Inflammatory macrophage treated with lipopolysaccharide for 1 hour (primary cell): ENCODE measurements at places on chromosomes 6 and 20.

GRCh38 chr6:56851541-56852259 lies 103.2 kb upstream of the BEND6 start:
- DNase-seq, result peak; percentile 59

DNA sequence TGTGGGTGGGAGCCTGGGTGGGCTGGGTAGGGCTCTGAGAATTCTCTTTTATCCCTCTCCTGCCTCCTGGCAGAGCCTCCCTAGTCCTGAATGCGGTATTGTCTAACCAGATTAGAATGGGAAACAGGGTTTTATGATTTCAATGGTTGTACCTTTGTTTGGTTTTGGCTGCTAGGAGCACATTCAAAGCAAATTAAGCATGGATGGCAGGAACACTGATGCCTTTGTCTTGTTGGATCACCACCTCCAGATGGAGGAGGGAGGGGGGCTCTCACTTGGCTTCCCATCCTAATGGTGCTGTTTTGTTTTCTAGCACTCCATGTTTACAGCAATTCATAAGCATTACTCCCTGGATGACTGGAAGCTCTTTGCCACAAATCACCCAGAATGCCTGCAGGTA lies 11.6 kb downstream of the GMPR start:
- DNase-seq, result no peak

DNA sequence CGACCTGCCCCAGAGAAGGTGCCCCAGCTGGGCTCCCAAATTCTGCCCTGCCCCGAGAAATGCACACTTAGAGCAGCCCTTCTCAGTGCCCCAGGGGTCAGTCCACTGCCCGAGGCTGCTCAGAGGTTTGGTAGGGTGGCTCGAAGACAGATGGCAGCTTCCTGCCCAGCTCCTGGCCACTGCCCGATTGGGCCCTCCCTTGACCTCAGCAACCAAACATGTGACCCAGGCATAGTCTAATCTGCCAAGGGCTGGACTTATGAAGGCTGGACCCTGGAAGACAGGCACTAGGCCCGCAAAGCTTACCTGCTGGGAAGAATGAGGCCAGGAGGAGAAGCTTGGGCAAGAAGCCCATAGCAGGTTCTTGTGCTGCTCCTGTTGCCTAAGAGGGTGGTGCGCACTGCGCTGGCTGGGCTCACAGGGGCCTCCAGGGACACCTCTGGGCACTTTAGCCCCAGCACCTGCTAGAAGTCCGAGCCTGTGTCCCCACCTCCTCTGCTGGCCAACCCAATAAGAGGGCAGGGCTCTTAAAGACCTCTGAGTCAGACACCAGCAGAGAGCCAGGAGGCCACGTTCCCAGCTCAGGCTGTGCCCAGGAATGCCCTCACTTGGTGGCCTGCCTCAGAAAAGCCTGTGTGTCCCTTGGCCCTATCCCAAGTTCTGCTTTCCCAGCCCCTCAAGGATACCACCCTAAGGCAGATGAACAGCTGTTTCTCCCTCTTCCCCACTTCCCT lies 5.5 kb downstream of the SIGLEC1 start:
- no peak for DNase-seq

DNA sequence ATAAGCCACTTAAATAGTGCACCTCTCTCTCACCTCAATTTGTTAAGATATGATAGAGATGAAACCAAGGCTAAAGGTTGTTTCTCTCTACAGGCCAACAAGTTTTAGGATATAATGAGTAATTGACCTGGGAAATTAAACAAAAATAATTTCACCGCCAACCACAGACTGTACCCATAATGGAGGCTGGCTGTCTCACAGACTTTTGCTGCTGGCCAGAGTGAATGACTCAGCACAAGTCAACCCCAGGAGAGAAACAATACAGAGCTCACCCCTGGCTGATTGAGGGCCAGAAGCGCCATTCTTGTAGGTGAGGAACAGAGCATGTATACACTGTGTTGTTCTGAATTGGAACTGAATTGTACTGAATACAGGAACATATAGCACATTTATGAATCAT lies 99.9 kb downstream of the CAP2 start:
- no peak for DNase-seq

DNA sequence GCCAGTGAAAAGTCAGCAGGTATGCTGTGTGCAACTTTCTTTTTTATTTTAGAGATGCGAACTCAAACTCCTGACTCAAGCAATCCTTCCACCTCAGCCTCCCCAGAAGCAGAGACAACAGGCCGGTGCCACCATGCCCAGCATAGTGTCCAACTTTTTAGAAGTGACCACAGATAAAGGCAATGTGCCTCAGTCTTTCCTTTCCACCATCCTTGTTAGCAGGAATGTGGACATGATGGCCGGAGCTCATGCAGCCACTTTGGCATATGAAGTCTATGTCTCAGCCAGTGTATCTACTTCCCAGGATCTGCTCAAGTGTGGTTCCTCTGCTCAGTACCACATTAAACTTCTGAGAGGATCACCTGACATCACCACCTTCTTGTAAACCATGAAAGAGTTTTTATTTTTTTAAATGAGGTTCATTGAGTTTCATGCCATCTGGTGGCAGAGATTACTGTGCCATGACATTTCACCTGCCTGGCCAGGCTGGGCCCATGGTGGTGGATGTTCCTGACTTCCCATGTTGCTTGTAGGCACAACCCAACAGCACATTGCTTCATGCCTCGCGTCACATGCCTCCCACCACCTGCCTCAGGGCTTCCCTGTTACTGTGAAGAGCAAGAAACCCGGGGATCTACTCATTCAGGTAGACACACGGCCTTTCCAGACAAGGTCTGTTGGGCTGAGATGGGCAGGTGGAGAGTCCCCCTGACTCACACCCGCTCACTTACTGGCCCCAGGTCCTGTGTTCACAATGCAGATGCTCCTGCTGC lies 216.5 kb downstream of the LY86 start:
- DNase-seq, result no peak

- DNase-seq, result peak; percentile 35
Measured at GRCh38 chr6:144283646-144284477, 1.3 kb upstream of the UTRN start.

DNA sequence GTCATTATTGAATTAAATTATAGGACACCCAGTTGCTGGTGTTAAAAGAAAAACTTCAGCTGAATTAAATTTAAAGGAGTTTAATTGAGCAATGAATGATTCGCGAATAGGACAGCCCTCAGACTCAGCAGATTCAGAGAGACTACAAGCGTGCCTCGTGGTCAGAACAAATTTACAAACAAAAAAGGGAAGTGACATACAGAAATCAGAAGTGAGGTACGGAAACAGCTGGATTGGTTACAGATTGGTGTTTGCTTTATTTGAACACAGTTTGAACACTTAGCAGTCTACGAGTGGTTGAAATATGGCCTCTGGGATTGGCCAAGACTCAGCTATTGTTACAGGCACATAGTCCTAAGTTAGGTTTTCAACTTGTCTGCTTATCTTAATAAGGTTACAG lies 25.8 kb upstream of the TNFRSF21 start:
- DNase-seq, result peak; percentile 86

- DNase-seq, result no peak
Measured at GRCh38 chr20:23602241-23602640, 3.5 kb downstream of the CST9 start.

DNA sequence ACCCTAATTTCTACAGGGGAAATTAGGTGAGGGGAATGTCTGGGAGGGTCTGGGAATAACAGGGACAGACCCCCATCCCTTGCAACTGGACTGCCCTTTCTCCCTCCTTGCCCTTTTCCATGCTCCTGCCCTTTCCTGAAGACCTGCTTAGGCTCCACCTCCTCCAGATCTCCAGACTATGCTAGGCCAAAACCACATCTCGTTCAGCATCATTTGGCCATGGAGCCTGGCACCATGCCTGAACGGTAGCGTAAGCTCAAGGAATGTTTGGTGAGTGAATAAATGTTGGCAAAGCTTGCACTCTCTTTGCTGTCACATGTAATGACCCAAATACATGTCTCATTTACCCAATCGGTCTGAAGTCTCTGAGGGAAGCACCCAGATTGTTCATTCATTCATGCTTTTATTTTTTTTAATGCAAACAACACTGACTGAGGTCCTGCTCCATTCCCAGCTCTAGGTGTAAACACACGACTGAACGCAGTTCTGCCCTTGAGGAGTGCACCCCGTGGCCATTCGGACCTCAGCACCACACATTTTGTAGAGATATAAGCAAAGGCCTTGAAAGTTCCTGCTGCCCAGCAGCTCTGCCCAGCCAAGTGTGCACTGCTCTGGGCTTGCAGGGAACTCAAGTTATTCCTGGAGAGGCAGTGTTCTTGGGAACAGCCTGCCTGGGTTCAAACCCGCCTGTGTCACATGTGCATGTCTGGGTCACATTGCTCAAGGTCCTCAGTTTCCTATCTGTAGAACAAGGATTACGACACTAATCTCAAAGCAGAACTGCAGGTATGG lies 1.1 kb upstream of the GRM4 start:
- no peak for DNase-seq

- DNase-seq, result no peak
Measured at GRCh38 chr20:58065508-58066361, 162.7 kb downstream of the ANKRD60 start.

GRCh38 chr20:57256908-57257307 lies 9.5 kb downstream of the BMP7 start:
- DNase-seq, result no peak

DNA sequence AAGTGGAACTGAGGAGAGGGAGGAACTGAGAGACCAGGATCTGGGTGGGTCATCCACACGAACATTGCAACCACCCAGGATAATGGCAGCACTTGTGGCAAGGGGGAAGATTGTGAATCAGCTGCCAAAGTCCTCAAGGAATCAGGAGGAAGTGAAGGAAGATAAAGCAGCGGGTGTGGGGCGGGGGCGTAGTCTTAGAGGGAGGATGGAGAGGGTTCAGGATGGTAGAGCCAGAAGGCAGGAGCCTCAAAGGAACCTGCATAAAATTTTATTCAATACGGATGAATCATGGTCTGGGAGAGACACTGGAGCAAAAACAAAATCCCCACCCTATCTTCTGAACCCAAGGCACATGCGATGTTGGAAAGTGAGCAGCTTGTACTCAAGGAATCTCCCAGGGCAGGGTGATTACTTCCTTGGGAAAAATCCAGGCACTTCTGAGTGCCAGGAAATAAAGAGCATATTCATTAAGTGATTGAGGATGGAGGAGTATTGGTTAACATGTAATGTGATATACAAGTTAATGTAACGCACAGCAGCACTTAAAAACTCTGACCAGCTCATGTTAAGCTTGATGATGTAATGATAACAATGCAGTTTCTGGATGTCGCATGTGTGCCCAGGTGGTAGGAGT lies 82.0 kb upstream of the B3GAT2 start:
- DNase-seq, result no peak

GRCh38 chr6:104639668-104640067 lies 220.1 kb downstream of the HACE1 start:
- DNase-seq, result peak; percentile 74

DNA sequence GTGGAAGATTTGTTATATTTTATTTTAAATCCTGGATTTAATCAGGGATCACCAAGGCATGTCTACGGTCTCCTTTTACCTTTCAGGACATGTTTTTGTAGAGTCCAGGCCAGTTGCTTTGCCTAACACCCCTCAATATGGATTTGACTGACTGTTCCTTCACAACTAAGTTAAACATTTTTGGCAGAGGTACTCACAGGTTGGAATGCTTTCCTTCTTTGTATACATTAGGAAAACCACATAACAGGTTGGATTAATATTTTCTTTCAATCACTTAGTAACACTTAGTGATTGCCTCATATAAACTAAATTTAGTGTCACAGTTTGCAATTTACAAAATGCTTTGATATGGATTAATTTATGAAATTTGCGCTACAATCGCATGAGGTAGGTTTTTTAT lies 64.5 kb downstream of the IPCEF1 start:
- no peak for DNase-seq

DNA sequence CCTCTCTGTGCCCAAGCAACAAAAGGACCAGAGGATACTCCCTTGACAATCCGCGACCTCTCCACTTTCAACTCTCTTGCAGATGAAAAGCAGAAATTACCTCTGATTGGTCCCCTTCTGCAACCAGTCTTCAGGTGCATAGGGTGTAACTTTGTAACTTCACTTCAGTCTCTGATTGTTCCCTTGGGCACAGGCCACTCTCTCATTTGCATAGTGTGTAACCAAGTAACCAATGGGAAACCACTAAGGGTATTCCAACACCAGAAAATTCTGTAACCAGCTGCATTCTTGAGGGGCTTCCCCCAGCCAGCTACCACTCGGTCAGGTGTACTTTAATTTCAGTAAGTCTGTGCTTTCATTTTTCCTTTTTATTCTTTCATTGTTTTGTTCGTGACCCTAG lies 4.4 kb upstream of the RAET1L start:
- no peak for DNase-seq

GRCh38 chr6:109306733-109307132 lies 75.5 kb downstream of the CD164 start:
- peak; percentile 27 for DNase-seq

DNA sequence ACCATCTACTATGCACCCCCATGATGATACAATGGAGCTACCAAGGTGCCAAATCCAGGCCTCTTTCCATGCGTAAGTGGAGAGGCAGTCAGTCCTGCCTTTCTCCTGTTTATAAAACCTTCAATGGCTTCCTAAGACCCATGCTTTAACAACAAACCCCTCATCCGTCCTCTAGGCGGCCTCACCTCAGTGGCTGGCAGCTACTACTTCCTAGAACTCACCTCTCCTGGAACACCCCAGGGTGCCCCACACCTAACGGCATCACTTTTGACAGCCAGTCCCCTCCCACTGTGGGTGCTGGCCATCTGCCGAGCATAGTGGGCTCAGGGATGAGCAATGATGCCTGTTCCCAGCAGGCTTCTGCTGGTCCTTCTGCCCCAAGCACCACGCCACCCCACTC lies 80.0 kb upstream of the TAB2 start:
- no peak for DNase-seq

DNA sequence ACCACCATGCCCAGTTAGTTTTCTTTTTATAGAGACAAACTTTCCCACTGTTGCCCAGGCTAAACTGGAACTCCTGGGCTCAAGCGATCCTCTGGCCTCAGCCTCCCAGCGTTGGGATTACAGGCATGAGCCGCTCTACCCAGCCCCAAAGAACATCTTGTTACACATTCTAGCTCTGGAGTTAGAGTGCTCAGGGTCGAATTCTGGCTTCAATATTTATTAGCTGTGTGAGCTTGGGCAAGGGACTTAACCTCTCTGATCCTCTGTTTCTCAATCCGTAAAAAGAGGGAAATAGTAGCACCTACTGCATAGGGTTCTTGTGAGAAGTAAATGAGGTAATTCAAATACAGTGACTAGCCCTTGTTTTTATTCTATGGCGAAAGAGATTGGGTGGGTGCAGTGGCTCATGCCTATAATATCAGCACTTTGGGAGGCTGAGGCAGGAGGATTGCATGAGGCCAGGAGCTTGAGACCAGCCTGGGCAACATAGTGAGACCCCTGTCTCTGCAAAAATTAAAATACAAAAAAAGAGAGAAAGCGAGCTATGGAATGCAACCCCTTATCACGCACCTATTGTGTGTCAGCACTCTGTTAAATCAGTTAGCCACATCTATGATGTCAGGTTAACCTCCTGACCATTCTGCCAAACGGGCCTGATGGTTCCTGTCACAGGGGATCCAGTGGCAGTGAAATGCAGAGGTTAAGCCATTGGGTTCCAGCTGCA lies 19.7 kb downstream of the BCAS4 start:
- no peak for DNase-seq

- no peak for DNase-seq
Measured at GRCh38 chr20:39960522-39961428, 728.3 kb downstream of the MAFB start.

GRCh38 chr6:84447651-84448050 lies 220.2 kb upstream of the CEP162 start:
- DNase-seq, result no peak

GRCh38 chr6:40268614-40269013 lies 318.6 kb downstream of the LRFN2 start:
- no peak for DNase-seq
